ENCODE measurements at places on chromosomes 6 and 20.

DNA sequence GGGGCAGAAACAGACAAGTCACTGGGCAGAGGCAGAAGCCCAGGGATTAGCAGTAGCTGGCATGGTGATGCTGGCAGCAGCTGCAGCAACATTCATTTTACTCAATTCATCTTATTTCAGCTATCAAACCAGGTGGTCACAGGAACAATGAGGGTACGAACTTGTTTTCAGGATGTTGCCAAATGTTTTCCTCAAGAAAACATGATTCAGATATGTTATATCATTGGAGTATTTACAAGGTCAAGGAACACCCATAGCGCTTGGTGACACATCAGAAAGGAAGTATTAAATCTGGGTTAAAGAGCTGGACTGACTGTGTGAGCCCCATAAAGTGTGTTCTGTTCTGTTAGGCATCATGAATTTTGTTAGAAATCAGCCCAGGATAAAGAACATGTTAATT, 456.9 kb upstream of the ID4 start:
- DNase-seq = no peak

DNA sequence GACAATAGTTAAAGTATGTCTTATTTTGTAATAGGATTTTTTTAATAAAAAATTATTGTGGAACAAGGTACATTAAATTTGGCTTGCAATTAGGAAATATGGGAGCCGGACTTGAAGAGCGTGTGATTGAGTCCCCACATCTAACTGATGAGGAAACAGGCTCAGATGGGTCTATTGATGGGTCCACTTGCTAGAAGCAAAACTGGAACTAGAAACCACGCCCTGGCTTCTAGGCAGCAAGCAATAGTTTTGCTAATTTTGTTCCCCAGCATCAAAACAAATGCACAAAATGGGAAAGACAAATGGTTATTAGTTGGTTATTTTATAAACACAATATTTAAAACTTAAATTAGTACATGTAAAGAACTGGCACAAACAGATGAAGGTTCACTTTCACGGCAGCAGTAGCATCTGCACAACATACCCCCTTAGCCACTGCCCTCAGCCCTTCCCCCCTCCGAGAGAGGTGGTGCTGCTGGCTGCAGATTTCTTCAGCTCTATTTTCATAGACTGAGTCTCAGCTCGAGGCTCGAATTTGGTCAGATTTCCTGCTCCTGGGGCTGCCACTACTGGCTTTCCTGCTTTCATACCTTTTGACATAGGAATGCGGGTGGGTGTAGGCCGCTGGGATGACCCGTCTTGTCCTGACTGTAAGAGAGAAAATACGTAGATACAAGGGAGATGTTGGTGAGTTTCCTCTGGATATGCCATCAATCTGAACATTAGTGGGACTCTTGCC, 23.8 kb upstream of the TMEM30A start:
- DNase-seq = no peak

DNA sequence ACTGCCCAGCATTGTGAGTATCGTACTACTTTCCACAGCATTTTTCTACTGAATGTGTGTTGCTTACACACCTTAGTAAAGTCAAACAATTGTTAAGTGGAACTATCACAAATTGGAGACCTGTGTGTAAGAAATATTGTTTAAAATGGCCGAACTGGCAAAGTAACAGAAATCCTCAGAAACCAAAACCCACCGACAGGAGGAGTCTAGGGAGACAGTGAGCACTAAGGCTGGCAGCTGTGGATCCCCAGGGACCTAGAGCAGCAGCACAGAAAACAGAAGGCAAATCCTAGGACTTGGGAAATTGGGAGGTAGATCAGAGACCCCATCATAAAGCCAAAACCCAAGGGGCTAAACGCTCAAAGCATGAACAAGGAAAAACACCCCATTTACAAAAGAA, 69.9 kb downstream of the SESN1 start:
- no peak for DNase-seq

DNA sequence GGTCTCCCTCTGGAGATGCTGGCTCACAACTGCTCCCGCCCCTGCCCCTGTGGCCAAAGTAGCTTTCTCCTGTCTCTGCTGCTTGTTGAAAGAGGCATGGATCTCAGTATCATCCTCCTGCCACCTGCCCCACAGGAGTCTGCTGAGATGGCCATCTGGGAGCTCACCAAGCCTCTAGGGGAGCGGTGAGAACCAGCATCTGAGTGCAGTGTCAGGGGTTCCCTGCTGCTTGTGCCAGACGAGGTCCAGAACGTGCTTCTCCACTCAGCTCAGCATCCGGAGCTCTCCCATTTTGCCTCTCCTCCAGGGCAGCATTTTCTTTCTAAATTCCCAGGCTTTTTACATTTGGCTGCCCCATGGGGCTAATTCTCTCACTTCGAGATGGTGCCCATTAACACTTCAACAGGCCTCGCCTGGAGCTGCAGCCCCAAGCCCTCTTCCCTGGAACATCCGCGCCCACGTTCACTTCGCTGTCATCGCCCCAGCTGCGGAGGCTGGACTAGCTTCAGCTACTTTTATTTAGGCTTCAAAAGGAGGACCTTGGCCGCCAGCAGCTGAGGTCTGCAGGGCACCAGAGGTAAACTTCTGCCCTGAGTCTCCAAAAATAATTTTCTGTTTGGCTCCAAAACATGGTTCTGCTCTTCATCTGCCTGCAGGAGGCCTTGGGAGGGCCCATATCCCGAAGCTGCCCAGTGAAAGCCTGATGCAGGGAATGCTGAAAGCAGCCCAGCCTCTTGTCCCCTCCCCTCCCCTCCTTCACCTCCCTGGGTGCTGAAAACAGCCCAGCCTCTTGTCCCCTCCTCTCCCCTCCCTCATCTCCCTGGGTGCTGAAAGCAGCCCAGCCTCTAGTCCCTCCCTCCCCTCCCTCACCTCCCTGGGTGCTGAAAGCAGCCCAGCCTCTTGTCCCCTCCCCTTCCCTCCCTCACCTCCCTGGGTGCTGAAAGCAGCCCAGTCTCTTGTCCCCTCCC, 25.2 kb upstream of the MLN start:
- no peak for DNase-seq

DNA sequence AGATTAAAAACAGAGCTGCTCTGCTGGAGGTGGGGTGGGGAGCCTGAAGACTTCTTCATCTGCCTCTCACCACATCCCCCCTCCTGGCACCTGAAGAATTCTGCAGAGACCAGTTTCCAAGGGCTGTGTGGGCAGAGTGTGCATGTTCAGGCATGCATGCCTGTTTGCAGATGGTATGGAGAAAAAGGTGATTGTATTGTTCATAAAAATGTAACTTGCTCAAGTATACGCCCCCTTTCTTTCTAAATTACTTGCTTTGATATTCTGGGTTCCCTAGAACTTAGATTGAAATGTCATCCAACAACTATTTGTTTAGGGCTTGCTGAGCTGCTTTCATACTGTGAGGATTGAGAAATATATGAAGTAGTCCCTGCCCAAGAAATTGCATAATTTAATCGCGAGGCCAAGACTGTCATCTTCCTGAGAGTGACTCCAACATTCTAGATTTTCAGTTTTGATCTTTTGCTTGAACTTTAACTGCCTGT, 83.6 kb downstream of the LCA5 start:
- DNase-seq = no peak

DNA sequence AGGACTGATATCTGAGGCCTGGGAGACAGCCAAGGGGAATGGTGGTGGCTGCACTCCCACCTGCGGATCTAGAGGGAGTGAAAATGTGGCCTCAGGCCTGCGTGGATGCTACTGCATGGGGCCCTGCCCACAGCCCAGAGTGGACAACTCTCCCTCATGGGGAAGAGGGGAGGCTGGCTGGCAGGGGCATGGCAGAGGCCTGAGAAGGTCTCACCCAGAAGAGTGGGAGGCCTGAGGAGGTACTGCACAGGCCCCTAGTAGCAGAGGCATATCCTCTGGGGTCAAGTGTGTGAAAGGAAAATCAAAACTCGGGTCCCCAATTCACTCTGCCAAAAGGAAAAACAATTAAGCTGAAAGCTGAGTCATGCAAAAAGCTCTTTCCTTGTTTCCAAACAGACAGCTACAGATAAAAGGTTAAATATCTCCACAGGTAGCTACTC, 158.2 kb downstream of the AKAP7 start:
- no peak for DNase-seq

- no peak for DNase-seq
These were observed 40.5 kb downstream of the DSE start for GRCh38 chr6:116411284-116411623.

DNA sequence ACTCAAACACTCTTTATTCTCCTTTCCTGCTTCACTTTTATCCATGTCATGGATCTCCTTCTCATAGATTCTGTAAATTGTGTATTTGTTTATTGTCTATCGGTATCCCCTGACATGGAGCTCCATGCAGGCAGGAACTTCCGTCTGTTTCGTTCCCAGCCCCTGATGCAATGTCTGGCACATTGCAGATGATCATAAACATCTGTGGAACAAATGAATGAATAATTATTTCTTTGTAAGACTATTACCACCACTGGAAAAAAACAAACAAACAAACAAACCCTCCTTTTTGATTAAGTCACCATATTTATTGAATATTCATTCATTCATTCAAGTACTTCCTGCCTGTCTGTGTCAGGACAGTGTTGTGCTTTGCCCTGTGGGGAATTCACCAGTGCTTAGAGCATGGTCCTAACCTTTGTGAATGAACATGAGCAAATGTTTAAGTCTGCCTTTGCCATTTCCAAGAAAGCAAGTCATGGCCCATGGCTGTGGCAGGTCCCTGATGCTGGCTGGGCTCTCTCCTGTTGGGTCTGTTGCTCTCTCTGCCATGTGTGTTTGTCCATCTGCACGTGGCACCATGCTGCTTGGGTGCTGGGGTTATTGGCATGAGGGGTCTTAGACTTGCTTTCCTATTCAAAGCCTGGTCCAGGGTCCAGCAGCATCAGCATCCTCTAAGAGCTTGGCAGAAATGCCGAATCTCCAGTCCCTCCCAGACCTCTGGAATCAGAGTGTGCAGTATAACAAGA, 47.5 kb upstream of the NAA20 start:
- no peak for DNase-seq

DNA sequence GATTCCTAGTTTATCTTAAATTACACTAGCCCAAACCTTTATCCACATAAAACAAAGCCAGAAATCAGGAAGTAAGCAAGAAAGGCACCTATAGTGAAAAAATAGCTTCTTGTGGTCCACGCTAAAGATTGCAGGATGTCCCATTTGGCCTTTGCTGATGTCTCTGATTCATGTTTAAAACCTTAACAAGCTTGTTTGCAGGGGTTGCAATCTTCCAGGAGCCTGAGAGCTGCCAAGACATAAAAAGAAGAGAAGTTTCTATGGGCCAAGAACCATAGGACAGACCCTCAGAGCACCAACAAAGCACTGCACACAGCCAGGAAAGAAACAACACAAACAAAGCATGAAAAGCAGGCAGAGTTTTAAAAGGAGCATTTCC, 49.4 kb downstream of the ADAT2 start:
- no peak for DNase-seq

All from substantia nigra (tissue), 51 donors.